GM19239 (cell line): ENCODE measurements at places on chromosomes 16 and 17.

DNA sequence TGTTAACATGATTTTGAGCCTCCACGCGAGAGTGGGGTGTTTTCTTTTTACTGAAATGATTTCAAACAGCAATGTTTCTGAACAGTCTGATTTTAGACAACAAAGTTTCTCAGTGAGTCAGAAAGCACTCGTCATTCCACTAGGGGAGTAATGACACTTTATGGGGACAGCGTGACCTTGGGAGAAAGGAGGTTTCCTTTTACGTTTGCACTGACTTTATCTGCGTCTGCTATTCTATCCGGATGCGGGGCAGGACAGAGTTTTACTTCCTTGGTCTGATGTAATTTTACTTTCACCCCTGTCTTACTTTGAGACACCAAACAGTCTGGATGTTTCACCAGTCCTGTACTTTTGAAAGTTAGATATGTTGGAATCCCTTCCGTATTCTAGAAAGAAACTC is 20.7 kb downstream of the SLC47A1 start:
- DNase-seq, result no peak

GRCh38 chr17:76537578-76538280 is at the start of gene CYGB:
Gene CYGB, minus strand, starts transcription at chr17:76537709. Its CDS starts 167 bp downstream, at chr17:76537542.
- DNase-seq, result no peak

GRCh38 chr17:80032614-80033171 is 3.0 kb downstream of the TBC1D16 start:
- no peak for DNase-seq

GRCh38 chr17:63274146-63274545 is 172.0 kb downstream of the CYB561 start:
- no peak for DNase-seq

DNA sequence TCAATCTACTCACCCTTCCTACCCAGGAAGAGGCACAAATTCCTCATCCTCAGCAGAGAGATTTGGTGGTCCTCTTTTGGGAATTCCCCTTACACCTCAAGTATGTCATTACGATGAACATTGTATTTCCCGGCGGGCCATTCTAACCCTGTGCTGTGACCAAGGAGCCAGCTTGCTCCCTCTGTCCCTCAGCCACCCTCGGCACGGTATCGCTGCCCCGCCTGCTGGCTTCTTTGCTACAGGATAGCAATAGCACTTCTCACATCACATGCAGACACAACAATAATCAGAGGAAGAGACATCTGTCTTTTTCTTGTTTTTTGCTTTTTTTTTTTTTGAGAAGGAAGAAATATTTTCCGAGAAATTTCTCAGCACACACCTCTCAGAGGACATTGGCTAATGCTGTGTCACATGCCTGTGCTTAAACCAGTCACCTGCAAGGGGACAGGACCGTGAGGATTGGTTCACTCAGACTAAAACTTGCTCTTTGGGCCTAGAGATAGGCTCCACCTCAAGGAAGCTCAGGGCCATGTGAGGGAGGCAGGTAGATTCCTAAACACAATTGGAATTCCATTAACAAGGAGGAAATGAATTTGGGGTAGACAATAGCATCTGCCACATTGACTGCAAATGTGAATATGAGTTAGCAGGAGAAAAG is 41.2 kb downstream of the TMC5 start:
- DNase-seq, result no peak

DNA sequence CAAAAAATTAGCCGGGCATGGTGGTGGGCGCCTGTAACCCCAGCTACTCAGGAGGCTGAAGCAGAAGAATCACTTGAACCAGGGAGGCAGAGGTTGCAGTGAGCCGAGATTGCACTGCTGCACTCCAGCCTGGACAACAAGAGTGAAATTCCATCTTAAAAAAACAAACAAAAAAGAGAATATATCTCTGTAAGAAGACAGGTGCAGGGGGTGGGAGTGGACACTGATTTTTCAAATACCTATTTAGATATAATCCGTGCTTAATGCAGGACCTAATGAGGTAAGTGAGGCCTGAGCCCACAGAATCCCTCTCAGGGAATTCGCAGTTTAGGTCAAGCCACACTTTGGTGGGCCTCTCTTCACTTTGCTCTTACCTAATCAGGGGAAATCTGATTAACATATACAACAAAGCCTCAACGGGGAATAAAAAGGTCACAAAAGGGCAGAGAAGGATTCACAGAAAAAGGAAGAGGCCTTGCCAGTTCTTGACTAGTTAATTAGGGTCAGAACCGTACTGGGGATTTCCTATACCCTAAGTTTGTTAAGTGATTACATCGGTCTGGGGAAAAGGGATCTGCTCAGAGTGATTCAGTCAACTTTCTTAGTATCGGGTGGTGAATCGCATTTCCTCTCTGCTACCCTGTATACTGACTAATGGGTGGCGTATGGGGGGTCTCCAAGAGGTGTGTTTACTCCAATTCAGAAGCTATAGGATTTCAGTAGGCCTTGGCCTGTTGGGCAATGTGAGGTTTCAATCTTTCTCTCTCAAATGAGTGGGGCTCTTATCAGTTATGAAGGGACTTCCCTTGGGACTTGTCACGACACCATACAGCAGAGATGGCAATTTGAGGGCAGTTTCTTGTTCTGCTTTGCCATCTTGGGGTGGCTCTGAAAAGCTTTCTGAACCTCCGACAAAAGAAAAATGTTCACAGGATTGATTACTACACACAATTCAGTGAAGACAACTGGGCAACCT is 1.9 kb upstream of the NFAT5 start:
- DNase-seq, result peak; percentile 36

DNA sequence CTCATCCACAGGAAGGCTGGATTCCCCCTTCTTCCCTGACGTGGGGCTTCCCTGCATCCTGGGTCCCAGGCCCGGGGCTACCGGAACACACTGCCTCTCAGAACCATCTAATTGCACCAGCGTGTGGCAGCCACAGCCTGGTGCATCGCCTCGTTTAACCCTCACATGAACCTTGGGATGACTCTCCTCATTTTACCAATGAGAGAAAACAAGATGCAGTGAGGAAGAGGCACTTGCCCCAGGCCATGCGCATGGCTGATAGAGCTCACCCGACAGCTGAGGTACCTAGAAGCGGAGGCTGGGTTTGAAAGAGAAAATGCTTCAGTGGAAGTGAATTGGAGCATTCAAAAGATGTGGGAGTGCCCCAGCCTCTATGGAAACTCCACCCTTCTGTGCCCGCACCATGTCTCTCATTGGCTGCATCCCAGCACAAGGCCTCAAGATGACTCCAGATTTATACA is 162.3 kb downstream of the KATNIP start:
- no peak for DNase-seq

- no peak for DNase-seq
Observed at GRCh38 chr16:80862160-80862705, 57.8 kb upstream of the CDYL2 start.
